ENCODE measurements at places on chromosomes 16 and 17.

GRCh38 chr16:49781401-49781800 lies 74.5 kb downstream of the ZNF423 start:
- DNase-seq, result no peak

DNA sequence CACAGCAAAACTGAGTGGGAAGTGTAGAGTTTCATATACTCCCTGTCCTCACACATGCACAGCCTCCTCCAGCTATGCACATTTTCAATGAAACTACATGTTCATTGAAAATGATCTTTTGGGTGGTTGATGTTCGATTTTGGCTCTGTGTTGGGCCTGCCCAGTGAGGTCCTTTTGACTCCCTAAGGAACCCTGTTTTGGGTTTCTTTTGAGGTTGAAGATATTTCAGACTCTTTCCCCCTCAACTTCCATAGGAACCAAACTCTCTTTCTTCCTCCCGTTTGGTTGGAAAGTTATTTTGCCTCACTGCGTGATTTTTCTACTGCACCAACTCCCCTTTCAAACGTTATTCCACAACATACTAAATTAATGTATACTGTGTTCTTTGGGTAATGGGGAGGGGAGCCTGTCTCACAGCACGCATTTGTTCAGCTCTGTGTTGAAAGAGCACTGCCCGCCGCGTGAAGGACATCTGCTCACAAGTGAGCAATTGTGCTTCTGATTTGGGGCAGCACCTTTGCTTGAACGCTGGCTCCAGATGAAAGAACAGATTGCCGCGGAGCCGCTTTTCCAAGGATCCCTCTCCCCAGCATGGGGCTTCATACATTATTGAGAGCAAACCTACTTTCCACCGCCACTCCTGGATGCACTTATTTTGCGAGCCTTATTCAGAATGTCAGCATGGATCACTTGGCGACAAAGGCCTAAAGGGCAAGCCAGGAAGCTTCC lies 385.9 kb downstream of the WWOX start:
- DNase-seq, result no peak

DNA sequence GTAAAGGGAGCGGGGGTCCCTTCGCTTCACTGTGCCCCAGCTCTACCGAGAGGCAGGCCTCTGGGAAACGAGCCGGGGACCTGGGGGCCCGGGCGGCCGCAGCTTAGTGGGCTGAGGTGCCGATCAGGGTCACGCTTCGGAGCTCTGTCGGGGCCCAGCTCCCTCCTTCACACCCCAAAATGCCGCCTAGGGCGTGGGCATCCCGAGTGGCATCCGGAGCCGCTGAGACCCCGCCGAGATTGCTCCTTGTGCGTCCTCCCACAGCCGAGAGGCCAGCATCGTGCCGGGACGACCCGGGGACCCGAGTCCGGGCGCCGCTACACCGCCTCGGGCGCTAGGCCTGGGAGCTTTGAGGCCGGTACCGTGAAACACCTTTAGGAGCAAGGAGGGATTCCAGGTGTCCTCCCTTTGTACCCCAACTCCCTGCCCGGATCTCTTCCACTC lies 1.3 kb downstream of the SALL1 start:
- no peak for DNase-seq

DNA sequence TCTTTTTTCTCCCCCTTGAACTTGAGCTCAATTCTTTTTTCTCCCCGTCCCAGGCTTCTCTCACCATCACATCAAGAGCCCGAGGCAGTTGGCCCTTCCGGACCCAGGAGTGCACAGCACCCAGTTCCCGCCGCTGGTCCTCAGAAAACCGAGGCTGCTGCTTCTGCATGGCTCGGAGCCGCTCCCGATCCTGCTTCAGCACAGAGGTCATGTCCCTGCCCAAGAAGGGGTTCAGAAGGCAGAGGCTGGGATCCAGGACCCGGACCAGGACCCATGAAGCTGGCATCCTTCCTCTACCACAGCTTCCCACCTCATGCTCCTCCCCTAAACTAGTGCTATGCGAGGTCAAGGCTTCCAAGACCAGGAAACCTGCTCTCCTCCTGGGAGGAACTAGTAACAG lies 10.5 kb downstream of the PER1 start:
- DNase-seq, result no peak

DNA sequence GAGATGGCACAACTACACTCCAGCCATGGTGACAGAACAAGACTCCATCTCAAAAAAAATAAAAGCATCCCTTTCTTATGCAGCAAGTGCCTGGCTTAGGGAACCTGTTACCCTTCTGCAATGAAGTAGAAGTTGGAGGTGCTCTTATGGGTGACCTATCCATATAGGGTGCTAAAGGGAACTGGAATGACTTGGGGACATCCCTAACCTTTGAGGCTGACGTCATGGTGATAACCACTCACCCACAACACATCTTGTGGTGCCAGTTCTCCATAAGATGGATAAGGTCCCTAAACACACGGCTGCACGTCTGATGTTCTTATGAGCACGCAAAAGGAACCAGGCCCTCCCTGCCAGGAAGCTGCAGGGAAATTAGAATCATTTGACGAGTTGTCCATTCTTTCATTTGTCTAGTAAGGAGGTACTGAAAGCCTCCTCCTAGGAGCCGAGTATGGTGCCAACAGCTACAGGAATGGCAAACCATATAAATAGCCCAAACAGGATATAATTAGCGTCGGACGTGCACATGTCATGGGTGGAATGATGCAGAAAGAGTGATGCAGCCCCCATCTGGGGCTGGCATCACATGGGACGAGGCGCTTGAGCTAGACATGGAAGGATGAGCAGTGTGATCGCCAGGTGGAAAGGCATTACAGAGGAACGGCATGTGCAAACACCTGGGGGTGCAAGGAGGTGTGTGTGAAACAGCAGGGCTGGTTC lies 52.5 kb downstream of the ARHGAP27 start:
- DNase-seq, result no peak

DNA sequence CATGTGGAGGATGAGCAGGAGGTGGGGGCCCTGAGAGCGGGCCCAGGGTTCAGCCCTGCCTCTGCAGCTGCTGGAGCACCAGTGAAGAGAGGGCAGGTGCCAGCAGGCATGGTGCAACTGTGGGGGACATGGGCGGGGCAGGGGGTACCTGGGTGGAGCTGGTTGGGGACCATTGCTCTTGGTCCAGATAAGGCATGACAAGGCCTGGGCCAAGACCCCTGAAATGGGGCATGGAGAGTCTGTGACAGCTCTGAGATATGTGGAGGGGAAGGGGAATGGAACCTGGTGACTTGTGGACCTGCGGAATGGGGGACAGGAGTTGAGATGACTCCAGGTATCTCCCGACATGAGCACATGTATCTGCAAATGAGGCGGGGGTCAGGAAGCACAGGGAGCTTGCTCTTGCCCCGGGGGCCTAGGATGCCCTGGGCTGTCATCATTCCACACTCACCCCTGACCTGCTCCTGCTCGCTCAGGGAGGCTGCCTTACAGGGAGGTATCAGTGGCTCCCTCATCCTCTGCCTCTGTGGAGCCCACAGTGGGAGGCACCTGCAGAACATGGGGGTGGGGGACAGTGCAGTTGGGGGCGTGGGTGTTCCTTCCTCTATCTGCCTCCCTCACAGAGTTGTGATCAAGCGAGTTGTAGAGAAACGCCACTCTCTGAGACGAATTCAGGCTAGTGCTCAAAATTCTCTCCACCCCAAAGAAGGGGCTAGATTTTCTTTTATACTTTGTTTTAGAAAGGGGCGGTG lies 40.2 kb downstream of the TMEM235 start:
- no peak for DNase-seq

- DNase-seq, result no peak
These were observed 394.0 kb downstream of the KCNJ2 start for GRCh38 chr17:70563281-70563820.

DNA sequence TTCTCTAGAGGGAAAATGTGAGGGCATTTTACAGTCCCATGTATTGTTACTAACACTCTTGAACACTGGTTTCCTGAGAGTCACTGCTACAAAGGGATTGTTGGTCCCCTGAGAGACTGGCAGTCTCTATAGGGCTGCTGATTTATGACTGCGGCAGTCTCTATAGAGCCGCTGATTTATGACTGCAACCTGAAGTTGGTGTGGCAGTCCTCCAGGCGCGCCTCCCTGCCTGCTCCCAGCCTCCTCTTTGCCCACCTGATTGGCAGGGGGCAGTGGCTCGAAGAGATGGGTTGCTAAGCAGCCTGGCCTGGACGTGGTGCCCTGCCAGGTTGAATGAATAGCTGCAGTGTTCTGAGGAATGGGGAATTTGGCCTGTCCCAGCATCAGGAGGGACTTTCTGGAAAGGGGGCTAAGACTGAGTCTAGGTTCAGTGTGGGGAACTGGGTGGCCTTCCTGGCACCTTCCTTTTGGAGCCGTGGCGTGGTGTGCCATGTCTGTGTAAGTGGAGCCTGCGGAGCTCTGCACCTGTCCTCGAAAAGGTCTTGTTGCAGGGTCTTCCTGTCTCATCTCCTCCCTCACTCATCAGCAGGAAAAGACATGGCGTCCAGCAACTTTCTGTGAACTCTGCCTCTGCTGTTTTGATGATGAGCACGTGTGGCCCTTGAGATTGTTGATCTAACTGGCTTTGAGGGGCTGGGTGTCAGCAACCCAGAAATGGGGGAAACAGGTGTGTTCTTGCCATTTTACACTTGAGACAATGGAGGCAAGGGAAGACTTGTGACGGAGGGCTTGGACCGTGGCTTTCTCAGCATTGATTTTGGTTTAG lies 24.9 kb downstream of the SAP30BP start:
- DNase-seq, result no peak

GRCh38 chr17:13940858-13941665 lies 128.2 kb upstream of the COX10 start:
- DNase-seq, result no peak

GRCh38 chr16:84919708-84920107 lies 91.6 kb downstream of the ZDHHC7 start:
- no peak for DNase-seq

GRCh38 chr17:2978116-2978515 lies 85.3 kb downstream of the OR1D5 start:
- DNase-seq, result no peak

- DNase-seq, result no peak
These were observed 49.6 kb upstream of the RPL38 start for GRCh38 chr17:74153821-74154430.

- no peak for DNase-seq
These were observed 26.3 kb upstream of the SSTR5 start for GRCh38 chr16:1045993-1046911.

DNA sequence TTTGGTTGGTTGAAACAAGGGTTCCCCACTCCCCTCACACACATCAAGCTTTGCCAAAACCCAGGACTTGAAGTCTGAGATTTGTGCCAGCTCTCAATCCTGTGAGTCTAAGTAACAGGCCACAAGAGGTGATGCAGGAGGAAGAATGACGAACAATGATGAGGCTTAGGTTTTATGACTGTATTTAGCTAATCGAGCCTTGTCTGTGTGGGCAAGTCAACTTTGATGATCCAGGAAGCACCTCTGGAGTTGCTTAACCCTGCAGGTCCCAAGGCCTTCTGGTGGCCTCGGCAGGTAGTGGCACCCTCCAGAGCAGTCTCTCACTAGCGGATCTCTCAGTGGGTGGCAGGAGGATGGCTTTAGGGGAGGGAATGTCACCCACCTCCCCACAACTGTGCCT lies 28.7 kb downstream of the CDK5RAP3 start:
- no peak for DNase-seq

- DNase-seq, result no peak
These were observed 19.7 kb upstream of the C16orf82 start for GRCh38 chr16:27046958-27047518.

DNA sequence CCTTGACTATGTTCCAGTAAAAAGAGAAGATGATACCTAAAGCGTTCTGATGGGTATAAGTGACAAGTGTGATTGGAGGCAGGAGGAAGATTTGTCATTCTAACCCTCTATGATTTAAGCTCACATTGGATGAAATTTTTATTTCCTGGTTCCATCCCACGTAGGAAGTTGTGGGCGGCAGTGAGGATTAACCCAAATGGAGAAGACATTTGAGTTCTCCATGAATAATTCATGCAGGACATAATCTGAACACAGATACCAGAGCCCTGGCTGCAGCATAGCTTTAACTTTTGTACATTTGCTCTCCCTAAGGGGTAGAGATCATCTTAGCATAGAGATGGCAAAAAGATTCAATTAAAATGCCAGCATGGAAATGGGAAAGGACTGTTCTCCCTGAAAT lies 146.3 kb downstream of the SLC39A11 start:
- DNase-seq, result no peak

DNA sequence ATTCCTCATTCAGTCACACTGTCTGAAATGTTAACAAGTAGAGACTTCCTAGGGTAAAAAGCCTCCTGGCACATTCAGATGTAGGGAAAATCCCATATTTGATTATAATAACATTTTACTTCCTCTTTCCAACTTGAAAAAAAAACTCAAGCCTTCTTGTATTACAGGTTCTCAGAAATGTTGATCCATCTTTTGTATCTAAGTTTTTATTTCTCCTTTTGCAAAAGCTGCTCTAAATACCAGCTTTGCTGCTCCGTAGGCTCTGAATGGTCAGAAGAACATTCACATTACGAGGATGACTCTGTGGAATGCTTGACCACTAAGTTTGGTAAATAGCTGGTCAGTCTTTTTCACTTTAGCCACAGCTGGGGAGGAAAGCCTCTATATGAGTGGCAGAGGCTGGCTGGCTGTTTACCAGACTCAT lies 13.2 kb upstream of the HEATR6 start:
- DNase-seq, result no peak

DNA sequence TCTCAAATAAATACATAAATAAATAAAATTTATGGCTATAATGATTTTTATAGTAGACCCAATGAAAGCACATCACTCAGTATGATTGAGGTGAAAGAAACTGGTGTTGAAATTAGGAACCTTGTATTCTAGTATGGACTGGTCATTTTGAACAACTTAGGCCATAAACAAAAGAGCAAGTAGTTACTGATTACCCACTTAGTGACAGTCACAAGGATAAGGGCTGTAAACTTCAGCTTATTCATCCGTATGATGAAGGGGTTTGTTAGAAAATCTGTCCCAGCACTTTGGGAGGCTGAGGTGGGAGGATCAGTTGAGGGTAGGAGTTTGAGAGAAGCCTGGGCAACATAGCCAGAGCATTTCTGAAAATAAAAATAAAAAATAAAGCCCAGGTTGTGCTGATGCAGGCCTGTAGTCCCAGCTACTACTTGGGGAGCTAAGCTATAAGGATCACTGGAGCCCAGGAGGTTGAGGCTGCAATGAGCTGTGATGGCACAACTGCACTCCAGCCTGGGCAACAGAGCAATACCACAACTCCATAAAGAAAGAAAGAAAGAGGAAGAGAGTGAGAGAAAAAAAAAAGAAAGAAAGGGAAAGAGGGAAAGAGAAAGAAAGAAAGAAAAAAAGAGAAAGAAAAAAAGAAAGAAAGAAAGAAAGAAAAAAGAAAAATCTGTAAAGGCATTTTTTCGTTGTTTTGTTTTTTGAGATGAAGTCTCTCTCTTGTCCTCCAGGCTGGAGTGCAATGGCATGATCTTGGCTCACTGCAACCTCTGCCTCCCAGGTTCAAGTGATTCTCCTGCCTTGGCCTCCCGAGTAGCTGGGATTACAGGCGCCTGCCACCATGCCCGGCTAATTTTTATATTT lies 4.2 kb upstream of the SPAG9 start:
- DNase-seq, result no peak

DNA sequence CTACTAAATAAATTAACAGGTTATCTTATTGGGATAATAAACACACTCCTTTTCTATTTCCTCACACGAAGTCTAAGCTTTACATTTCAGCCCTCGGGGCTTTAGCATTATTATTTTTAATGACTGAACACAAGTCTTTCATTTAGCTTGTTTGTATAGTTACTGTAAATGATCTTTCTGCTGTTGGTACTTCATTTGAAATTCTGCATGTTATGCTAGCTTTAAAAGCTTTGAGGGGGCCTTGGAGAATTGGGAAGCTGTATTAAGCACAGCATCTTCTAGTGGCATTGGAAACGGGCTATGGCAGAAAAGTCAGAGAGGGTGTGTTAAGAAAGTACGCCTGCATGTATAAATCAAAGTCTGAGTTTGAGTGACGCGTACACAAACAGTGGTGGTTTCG lies 243.7 kb downstream of the FTO start:
- DNase-seq, result no peak
